ENCODE measurements at places on chromosomes 2 and 18.

GRCh38 chr2:109402980-109403840, 210.6 kb downstream of the SEPTIN10 start:
- DNase-seq = no peak

DNA sequence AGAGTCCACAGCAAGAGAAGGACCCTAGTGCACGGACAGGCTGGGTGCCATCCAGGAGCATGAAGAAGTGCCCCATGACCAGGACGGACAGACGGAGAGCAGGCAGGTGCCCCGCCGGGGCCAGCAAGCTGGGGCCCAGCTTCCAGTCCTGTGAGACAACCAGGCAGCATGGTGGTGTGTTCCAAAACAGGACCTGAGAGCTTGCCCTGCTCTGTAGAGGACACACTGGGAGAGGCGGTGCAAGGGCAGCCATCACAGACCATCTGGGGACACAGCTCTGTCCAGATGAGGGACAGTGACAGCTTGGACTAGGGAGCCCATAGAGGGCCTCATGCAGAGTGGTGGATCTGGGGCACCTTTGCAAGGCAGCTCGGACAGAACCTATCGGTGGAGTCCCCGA, 279.8 kb downstream of the EIPR1 start:
- no peak for DNase-seq

DNA sequence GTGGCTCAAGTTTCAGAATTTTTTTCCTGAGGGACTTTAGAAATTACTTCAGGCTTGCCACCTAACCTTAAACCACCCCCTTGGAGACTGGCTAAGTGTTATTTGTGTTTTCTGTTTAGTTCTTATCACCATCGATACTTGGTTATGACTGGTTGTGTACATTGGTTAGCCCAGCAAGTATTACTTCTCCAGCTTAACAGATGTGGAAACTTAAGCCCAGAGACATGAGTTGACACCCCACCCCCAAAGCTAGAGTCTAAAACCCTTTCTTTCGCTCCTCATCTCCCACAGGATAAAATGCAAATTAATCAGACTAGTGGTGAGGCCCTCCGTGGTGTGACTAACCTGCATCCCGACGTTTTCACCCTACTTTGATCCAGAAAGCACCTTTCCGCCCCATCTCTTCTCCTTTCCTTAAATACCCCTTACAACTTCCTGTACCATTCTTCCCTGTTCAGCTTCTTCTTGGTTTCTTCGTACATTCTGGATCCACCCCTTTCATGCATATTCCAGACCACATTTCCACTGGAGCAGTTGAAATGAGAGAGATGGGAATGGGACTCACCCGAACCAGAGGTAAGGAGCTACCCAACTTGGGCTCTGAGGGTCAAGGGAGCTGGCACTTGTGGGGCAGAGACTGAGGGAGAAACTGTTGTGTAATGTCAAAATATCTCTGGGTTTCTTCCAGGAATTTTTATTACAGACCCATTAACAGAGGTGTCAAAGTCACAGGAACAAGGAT, 819 bp upstream of the MAP3K2 start:
- DNase-seq = no peak

GRCh38 chr18:51588616-51589015, 391.1 kb upstream of the MEX3C start:
- no peak for DNase-seq

- no peak for DNase-seq
Measured at GRCh38 chr2:179991344-179991743, 15.8 kb downstream of the CWC22 start.

GRCh38 chr2:1418566-1418965, 5.3 kb downstream of the TPO start:
- no peak for DNase-seq

- no peak for DNase-seq
Measured at GRCh38 chr2:239940861-239941570, 84.1 kb downstream of the NDUFA10 start.

- no peak for DNase-seq
Measured at GRCh38 chr2:208713066-208713745, 306.6 kb downstream of the PTH2R start.

DNA sequence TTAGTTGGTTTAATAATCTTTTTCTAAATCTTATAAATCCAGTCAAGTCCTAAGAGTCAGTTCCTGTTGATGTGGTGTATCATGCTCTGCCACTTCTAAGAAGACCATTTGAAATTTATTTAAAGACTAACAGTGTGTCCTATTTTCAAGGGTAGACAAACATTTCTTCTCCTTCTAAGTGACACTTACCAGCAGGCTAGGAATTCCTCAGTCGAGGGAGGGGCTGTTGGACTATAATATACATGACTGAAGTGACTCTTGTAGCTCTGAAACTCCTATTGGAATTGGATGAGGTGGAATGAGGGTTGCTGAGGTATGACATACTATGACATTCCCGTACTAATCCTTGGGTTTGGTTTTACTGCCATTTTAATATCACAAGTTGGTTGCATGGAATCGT, 30.6 kb downstream of the ITGB6 start:
- no peak for DNase-seq

DNA sequence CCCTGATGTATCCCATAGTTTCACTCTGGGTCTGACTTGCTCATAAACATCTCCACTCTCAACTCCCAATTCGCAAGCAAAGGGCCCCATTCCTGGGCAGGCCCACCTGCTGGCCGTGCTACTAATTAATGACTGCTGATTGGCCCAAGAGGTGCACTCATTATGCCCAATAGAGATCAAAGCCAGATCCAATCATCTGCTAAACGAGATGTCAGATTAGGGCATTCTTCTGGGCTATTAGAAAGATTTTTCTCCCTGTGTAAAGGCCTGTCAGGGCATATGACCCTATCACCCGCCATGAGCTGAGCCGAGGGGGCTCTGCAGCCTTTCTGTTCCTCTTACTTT, 103.4 kb upstream of the HAAO start:
- no peak for DNase-seq

DNA sequence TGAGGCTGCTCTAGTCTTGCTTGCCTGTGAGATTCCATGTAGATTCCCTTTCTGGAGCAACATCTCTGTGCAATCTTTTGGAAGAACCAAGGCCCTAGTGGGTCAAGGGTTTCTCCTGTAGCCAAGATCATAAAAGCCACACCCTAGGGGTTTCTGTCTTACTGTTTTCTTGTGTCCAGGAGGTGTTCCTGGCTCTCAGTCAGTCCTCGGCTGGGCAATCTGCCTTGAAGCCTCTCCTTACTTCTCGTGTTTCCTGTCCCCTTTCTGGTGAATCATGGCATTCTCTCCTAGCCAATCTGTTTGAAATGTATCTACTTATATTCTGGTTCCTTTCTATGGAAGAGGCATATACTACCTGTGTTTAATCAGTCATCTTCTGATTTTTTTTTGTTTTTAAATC, 484.8 kb upstream of the UBE2E3 start:
- no peak for DNase-seq

GRCh38 chr2:72511906-72512305, 313.9 kb downstream of the EXOC6B start:
- DNase-seq = no peak

DNA sequence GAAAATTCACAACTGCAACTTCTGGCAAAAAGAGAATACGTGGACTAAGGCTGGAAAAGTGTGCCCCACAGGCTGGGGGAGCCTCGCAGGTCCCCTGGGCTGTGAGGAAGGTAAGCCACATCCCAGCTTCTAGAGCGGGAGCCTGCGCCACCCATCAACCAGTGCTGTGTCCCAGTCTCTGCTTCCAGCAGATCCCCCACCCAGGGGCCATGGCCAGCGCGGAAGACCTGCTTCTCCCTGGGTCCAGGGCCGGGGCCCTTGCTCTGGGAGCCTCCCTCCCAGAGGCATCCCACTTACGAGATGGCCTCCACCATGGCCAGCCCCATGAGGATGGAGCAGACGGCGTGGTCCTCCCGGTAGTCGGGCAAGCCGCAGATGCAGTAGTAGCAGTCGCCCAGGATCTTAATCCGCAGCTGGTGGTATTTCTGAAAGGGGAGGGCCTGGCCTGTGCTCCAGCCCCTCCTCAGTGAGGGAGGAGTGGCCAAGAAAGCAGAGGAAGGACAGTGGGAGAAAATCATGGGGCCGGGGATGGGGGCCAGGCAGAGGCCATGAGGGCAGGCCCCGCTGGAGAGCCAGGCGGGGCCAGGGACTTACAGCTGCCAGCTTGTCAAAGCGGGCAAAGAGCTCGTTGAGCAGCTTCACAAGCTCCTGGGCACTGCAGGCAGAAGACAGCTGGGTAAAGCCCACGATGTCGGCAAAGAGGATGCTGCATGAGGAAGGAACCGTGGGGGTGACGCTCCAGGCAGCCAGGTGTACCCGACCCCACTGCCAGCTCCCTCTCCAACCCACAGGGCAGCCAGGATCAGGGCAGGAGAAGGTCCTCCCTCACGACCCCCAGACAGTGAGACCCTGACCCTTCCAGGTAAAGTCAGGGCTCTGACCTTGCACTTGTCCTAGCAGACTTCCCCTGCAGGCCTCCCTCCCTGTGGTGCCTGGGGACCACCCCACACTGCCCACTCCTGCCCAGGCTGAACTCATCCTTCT, 48.0 kb downstream of the CENPO start:
- DNase-seq = no peak

- no peak for DNase-seq
Measured at GRCh38 chr18:8942021-8942908, 160.2 kb upstream of the NDUFV2 start.

- no peak for DNase-seq
Measured at GRCh38 chr2:9527995-9528787, 27.4 kb downstream of the ADAM17 start.

GRCh38 chr2:171669121-171669520, 18.1 kb upstream of the DYNC1I2 start:
- no peak for DNase-seq

GRCh38 chr2:216214768-216215167, 105.6 kb downstream of the XRCC5 start:
- no peak for DNase-seq
